ENCODE measurements at places on chromosomes 2 and 18.

DNA sequence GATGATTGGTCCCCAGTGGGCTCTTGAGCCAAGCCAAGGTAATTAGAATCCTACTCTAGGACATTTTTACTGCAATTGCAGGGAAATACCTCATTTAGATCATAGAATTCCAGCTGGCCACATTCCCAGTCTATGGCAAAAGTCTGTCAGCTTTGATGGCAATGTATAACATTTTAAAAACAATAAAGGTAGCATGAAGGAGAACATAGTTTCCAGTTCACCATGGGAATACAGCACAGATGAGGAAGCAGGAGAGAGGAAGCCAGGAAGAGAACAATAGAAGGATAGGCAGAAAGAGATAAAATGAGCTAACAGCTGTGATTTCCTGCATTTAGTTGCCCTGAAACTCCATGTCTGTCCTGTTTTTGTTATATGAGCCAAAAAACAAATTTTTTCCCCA is 897.3 kb upstream of the DDX18 start:
- DNase-seq, result no peak

DNA sequence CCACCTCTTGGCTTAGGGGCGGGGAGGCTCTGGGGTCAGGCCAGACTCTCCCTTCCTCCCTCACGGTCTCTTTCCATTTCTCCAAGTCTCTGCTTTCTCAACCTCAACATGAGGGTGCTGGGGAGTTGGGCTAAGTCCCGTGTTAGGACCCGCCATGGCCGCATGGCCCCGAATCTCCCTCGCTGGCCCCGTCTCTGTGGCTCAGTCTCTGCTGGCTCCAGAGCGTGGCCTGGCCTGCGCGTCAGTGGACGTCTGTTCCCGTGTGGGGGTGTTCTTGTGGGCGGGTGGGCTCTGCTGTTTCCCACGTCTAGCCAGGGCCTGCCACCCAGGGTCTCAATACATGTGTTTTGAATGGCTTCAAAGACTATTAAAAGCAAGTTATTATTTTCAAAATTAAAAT is 12.4 kb downstream of the ALLC start:
- peak; percentile 6 for DNase-seq

GRCh38 chr2:55364189-55365055 is 55.2 kb downstream of the CCDC88A start:
- DNase-seq, result no peak

GRCh38 chr2:99988599-99988998 is 153.8 kb downstream of the AFF3 start:
- DNase-seq, result no peak

DNA sequence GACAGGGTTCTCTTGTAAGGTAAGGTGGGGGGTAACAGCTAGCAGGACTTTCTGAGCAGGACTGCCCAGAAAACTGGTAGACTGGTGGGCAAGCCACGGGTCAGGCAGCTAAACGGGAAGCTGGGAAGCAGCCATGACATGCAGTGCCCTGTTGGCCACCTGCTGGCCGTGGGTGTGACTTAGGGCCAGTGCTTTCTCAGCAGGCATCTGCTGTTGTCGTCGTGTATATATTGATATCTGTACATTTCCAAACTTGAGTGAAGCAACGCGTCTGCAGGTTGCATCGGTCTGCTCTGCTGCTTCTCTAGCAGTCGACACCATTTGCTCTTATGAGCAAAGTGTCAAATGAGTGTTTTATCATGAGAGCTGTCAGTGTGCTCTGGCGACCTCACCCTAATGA is 31.0 kb downstream of the COA5 start:
- no peak for DNase-seq

DNA sequence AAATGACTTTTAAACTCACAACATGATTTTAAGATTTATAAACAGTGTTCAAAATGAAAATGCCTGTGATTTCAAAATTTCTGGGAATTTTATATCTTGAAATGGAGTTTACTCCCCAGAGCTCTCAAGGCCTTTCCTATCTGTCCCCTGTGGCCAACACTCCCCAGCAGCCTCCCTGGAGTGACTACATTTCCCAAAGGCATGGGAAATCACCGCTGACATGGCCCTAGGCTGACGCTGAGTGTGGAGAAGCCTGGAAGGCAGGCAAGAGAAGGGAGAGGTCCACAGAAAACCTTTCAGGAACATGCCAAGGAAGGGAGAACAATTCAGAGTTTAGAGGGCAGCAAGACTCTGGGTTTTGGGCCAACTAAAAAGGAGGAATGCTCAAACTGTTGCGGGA is 20.2 kb upstream of the ZFP36L2 start:
- DNase-seq, result no peak

DNA sequence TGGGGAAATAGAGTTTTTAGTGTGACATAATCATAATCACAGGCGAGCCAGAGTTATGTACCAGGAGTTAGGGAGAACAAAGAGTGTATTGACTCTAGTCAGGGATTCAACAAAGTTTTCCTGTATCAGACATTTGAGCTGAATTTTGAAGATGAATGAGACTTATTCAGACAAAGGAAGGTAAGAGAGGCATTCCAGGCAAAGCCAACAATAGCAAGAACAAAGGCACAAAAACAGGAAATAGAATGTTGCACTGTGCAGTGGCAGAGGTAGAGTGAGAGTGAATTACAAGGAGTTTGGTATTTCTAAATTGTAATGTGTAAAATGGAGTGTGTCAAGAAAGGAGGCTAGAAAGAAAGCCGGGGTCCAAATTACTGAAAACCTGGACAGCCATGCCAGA is 156.2 kb downstream of the CCDC148 start:
- DNase-seq, result no peak

DNA sequence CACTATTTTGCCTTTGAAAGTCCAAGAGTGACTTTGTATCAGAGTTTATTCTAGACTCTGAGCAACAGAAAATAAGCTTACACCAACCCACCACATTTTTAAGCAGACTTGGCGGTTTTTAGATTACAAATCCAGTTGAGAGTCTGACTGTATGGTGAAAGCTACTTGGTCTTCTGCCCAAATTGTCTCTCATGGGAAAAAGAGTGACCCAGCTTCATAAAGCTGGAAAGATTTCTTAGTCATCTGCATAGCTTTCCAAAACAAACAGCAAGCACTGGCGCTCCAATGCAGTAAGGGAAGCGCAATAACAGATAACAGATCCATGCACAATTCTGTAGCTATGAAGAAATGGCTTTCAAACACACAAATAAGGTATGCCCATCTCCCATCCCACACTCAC is 7.1 kb downstream of the DSG1 start:
- no peak for DNase-seq

- no peak for DNase-seq
These were observed 165.0 kb downstream of the ZEB2 start for GRCh38 chr2:144354953-144355352.

DNA sequence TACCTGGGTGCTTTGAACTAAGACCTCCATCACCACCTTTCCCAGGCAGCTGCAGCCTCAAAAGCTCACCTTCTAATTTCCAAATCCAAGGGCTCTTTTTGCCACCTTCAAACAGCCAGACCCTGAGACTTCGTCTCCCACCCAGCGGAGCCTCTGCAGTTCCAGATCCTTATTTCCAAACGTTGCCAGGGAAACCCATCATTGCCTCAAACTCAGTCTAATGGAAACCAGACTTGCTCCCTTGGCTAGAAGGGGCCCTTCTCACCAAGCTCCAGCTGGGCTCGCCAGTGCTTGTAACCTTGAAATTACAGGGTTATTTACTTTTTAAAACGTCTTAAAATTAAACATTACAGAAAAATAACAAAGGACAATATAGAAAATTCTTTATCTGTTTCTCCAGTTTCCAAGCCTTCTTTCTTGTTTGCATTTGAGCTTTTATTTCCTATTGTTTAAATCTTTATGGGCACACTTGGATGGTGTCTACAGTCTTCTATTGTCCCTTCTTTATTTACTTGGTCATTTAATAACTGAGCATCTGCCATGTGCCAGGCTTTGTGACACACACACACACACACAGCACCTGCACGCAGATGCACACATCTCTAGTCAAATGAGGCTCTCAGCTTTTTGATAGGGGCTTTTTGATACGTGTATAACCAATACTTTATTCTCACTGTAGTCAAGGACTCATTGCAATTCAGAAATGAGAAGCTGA is 36.1 kb downstream of the TRPM8 start:
- DNase-seq, result no peak

- DNase-seq, result peak; percentile 53
These were observed 4.1 kb downstream of the BCL11A start for GRCh38 chr2:60549238-60549927.

DNA sequence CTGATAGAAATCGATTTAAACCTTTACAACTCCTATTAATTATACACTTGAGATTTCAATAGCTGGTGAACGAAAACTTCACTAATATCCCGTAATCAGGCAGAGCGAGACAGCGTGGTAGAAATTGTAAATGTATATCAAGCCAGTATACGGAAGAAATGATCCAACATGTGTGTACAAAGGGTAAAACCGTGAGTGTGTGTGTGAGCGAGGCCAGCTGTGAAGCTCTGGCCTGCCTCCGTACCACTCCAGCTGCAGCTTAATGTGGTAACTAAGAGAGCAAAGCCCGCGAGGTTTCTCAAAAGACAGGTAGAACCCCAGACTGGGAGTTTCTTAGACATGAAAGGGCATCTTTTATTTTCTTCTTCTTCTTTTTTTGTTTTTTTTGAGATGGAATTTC is 52.3 kb upstream of the ZNF516 start:
- no peak for DNase-seq

GRCh38 chr18:23867006-23867405 is 147.5 kb upstream of the TTC39C start:
- DNase-seq, result no peak

DNA sequence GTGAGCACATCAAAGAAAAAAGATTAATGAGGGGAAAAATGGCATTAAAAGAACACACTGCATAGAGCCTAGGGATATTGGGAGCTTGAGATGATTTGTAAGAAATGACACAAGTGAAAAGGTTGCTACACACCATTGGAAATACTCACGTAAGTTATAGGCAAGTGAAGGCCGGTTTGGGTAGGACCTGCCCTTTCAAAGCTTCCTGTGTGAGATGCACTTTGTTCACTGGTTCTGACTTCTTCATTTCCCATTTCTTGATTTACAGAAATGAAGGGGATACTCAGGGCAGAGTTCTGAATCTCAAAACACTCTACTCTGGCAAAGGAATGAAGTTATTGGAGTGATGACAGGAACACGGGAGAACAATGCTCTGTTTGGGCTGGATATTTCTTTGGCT is at the start of gene IL18RAP:
Gene IL18RAP, plus strand, starts transcription at position 251 of the 400 bp plus-strand sequence. Its CDS starts 118 bp downstream, at position 369.
- no peak for DNase-seq

DNA sequence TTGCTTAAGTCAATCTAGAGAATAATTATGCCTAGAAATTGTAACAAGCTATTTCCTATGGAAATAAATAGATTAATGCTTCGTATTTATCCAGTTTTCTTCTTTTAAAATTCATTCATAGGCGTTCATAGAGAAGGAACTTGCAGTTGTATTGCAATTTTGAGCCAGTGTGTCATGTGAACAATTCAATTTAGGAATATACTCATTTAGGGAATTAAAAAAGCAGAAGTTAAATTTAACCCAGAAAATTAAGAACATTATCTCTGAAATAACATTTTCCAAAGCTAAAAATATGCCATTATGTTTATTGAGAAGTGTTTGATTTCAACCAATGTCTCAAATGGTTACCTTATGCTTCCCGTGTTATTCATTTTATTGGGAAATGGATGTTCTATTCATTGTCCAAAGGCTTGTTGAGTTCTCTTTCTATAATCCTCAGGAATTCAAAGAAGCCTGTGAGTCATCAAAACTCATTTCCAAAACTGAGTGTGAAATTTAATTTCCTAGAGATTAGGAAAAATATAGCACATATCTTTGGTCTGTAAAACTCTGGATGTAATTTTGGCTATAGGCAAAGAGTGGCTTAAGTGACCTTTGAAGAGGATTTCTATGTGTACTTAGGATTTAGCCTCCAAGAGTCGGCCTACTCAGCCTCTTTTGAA is 99.7 kb downstream of the SLC8A1 start:
- DNase-seq, result no peak

DNA sequence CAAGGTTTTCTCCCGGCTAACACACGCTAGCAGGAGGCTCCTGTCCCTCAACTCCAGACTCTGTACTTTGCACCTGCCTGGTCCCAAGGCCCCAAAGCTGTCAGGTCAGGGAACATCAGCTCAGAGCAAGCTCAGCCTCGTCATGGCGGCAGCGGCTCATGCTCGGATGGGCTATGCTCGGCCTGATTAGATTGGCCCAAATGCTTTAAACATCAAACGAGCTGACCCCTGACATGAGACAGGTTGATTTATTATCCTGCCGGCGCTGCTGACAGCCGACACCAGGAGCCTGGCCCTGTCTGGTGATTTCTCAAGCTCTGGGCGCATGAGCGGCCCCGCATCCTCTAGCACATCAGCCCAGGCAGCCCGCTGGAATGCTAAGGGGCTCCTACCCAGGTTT is 436.4 kb downstream of the EIPR1 start:
- DNase-seq, result no peak

DNA sequence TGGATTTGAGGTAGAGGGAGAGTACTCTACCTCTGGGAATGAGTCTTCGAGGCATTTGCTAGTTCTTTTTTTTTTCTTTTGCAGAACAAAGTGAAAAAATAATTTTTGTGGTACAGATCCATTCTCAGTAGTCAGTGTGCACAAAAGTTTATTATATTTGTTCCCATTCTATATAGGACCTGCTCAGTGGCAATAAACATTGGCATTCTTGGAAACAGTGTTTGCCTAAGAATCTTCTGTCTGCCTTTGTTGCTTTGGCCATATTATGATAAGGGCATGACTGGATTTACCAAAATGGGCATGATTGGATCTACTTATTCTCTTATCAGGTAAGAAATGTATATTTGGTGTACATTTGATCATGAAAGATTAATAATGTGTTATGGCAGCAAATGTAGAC is 583.3 kb downstream of the PLCL1 start:
- no peak for DNase-seq

DNA sequence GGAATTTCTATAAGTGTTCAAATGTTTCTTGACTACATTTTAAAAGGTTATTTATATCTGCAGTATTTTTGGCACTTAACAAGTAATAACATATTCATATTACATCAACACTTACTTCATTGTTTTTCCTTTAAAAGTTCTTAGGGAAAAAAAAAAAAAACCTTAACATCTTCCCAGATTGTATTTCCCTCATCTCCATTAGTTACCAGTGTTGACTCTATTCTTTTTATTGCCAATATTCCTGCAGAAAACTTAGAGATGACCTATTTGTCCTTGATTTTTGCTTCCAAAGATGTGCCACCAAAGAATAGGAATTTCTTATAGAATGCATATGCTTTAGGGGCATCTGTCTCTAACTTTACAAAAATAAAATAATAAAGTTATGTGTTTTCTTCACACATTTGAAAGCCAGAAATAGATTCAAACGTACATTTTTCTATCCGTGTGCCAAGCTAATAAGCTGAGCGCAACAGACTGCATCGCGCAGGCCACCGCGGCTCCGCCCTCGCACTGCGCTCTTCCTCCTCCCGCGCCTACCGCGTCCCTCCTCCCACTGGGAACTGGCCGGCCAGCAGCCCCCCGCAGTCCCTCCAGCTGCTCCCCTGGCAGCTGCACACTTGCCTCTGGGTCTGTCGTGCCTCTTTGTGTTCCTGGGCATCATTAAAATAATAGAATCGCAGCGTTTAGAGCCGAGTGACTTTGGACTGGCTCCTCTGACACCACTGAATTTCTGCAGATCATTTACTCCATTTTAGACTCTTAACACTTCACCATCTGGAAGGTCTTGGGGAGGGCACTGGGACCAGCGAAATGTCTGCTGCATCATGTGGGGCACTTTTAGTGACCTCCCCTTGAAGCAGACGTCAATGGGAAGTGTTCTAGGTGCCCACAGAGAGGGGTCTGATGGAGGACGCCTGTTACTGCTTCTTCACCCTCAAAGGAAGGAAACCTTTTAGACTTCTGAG is 21.2 kb upstream of the NAB1 start:
- DNase-seq, result no peak

- DNase-seq, result no peak
These were observed 29.4 kb downstream of the MTERF4 start for GRCh38 chr2:241072553-241073165.

- DNase-seq, result no peak
These were observed 101.2 kb upstream of the MAP4K4 start for GRCh38 chr2:101596333-101596732.
